T follicular helper cell (primary cell): ENCODE measurements at places on chromosomes 16 and 17.

- DNase-seq: no peak
Observed at GRCh38 chr17:4913994-4914393, 11.1 kb upstream of the CHRNE start.

DNA sequence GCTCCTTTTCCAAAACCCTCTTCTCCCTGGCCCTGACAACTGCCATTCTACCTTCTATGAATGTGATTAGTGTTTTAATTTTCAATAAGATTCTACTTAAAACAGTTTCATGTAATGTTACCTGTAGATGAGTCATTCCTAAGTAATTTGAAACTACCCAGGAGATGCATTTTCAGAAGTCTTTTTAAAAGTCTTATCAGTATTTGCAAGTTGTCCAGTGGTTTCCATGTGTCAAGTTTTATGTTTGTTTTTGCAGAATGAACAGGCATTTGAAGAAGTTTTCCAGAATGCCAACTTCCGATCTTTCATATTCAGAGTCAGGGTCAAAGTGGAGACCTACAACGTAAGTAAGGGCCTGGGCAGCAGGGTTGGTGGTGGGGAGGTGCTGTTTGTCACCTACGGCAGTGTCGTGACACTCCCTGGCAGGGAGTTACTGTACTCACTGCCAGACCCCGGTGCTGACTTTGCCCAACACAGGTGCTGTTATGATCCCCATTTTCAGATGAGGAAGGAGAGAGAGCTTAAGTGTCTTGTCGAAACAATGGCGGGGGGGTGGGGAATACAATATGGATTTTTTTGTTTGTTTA lies 65.0 kb downstream of the RPA1 start:
- no peak for DNase-seq

DNA sequence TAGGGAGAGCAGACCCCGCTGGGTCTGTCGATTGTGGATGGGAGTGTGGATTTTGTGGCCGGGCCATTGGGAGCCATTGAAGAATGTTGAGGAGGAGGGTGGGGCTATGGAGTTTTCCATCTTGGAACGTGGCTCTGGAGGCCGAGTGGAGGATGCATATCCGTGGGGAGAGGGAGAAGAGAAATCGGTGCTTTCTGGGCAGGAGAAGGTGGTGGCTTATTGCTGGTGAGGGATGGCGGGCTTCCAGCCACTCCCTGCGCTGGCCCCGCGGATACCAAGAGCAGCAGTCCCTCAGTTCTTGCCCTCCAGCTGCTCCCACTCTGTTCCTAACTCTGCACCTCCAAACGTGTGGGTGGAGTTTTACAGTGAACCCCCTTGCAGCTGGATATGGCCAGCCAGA lies 162.4 kb downstream of the CMIP start:
- no peak for DNase-seq

DNA sequence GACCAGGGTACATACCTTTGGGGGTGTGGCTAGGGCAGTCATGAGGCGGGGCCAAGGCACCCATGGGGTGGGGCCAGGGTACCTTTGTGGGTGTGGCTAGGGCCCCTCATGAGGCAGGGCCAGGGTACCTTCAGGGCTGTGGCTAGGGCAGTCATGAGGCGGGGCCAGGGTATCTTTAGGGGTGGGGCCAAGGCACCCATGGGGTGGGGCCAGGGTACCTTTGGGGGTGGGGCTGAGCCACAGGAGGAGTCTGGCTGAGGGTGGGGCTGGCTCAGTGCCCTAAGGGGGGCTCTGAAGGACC lies 3.5 kb downstream of the GNG13 start:
- DNase-seq: no peak

- no peak for DNase-seq
Observed at GRCh38 chr17:8798846-8799569, at the start of gene MFSD6L. MFSD6L (minus strand) TSS chr17:8799365; CDS start chr17:8799120, 245 bp downstream.

DNA sequence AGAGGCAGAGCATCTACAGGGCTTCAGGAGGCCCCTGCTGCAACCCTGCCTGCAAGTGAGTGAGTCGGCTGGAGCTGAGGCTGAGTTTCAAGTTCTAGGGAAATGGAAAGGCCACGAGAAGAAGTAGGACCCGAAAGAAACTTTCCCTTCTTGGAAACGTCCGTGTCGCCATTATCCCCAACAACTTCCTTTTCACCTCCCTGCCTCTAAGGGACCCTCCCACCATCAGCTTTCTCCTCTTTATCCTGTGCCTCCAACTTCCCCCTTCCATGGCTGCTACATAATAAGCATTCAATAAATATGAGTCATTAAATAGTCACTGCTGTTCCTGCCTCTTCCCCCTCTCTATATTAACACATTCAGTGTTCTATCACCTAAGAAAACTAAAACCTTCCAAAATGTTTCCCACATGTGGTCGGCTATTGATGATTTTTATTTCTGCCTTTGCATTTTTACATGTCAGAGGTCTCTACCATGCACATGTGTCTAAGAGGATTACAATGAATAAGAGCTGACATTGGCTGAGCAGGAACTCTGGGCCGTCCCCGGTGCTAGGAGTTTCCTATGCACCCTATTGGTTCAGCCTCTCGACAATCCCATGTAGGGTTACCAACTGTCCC lies 115.9 kb upstream of the TNRC6C start:
- no peak for DNase-seq

- no peak for DNase-seq
Observed at GRCh38 chr17:49477709-49478108, 17.4 kb upstream of the NGFR start.

GRCh38 chr16:83233153-83233552 lies 574.6 kb upstream of the HSBP1 start:
- no peak for DNase-seq

- no peak for DNase-seq
Observed at GRCh38 chr16:22427556-22427955, 53.1 kb upstream of the CDR2 start.

DNA sequence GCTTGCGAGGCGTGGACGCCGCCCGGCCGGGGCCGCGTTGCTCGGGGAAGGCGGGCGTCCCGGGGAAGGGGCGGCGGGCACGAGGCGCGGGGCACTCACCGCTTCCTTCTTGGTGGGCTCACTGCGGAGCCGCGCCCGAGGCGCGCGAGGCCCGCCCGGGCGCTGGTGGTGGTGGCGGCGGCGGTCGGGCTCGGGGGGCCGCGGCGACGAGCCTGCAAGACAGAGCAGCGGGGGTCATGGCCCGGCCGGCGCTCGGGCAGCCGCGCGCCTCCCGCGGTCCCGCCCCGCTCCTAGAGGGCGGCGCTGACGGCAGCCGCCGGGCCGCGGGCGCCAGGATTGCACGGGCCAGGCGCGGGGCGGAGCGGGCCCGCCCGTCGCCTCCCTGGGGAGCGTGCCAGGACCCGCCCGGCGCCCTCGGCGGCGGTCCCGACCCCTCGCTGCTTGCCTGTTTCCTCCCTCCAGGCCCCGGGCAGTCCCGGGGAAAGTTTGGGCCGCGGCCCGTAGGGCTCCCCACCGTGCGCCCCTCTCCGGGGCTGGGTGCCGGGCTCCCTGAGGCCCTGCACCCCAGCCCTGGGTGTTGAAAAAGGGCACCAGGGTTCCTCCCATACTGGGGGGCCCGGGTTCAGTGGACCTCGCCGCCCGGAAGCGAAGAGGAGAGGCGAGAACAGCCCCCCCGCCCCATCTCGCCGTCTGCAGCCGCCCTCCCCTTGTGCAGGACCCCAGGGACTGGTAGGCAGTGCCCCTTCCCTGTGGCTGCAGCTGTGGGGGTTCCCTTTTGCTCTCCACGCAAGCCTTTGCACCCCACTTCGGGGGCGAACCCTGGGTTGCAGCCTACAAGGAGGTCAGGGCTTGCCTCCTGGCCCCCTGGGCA lies at the start of gene C16orf74:
Gene C16orf74 (minus strand): TSS at position 270 of the 871 bp plus-strand sequence. CDS start 15,879 bp downstream, outside the sequence.
- no peak for DNase-seq

DNA sequence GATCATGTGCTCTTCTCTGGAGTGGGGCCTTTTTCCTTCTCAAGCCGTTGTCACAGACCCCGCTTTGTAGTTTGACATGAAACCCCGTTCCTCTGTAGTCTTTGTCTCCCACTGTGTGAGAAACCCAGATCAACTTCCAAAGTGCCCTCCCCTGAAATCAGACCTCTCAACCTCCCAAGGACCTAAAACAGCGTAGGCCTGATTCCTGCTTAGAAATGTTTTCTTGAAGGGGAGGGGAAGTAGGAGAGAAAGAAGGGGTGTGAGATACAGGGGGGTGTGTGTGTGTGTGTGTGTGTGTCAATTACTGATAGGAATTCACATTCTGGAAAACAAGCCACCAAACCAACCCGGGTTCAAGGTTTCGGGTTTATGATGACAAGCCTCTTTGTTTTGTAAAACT lies 1.4 kb downstream of the UBE2O start:
- DNase-seq: no peak

GRCh38 chr16:17330044-17330443 lies 140.7 kb downstream of the XYLT1 start:
- no peak for DNase-seq

DNA sequence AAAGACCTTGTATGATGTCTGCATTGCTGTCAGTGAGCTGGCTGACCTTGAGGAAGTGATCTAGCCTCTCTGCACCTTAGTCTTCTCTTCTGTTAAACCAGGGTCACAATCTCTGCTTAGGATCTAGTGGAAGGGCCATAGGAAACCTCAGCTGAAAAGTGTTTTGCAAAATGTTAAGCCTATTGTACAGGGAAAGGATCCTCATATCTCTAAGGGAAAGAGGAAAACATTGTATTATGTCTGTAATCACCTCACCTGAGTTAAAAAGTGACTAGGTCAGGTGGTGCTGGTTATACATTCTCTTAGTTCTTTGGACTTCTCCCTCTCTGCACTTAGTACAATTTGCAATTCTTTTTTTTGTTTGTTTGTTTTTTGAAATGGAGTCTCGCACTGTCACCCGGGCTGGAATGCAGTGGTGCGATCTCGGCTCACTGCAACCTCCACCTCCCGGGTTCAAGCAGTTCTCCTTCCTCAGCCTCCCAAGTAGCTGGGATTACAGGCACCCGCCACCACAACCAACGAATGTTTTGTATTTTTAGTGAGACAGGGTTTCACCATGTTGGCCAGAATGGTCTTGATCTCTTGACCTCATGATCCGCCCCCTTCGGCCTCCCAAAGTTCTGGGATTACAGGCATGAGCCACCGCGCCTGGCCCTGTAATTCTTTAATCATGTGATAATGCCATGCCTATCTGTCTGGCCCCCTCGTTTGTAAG lies 2.0 kb upstream of the SEPHS2 start:
- DNase-seq: no peak
